ENCODE measurements at places on chromosomes 6 and 20. TPM values are rescaled to one million over a fixed set of nuclear protein-coding genes. Genes with fewer than 3 reads are reported as not detected.

Gene BPIFA1
- not detected for total RNA-seq

Gene CST2
- 1.2 TPM for total RNA-seq

DNA sequence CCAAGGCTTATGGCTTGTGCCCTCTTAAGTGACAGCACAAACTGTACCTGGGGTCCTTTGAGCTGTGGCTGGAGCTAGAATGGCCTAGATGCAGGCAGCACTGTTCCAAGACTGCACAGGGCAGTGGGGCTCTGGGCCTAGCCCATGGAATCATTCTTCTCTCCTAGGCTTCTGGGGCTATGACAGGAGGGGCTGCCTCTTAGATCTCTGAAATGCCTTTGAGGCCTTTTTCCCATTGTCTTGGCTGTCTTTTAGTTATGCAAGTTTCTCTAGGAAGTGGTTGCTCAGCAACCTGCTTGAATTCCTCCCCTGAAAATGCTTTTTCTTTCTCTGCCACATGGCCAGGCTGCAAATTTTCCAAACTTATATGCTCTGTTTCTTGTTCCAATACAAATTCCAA, 183.4 kb downstream of the WDR27 start:
- peaks cover 16% of the 10 kb centered on the region for H3K36me3 ChIP-seq
- H3K27me3 ChIP-seq = no peaks in the 10 kb centered on the region
- no peak for DNase-seq
- no peak overlapping the region for H3K27ac ChIP-seq
- no peaks in the 10 kb centered on the region for H3K4me1 ChIP-seq
- no peak overlapping the region for H3K4me3 ChIP-seq

Gene WRNIP1
- 36.4 TPM for total RNA-seq

Gene HTR1E
- total RNA-seq = 0.82 TPM

Measured in mesothelial cell of epicardium (in vitro differentiated cells).